Trophoblast cell (in vitro differentiated cells and primary cell): ENCODE measurements at places on chromosomes 2 and 18.

DNA sequence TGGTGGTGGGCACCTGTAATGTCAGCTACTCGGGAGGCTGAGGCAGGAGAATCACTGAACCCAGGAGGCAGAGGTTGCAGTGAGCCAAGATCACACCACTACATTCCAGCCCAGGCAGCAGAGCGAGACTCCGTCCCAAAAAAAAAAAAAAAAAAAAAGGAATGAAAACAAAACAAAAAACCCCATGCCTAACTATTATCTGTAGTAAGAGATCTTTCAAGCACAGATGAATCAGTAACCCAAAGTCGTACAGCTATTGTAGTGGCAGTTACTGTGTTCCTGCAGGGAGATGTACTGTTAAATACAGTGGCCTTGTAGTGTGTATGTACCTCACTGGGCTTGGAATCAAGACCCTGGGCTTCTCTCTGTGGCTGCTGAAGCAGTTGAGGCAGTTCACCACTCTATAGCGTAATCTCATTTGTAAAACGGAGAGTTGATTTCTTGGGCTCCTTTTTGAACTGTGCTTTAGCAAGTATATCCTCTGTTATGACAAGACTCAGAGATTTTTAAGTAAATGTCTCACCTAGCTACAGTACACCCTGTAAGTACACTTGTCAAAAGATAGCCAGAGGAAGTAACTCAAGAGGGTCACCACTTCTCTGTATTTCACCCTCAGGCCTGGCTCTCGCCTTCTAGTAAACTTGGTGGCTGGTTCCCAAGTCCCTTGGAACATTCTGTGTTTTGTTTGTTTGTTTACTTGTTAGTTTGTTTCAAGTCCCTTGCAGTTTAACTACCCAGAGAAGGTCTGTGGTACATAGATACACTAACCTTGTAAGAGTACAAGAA is 109.6 kb upstream of the FOSL2 start:
- DNase-seq, result peak; percentile 38

- DNase-seq, result no peak
These were observed 333.0 kb upstream of the SPRED2 start for GRCh38 chr2:65765376-65765775.

- no peak for DNase-seq
These were observed 8.3 kb downstream of the SULT6B1 start for GRCh38 chr2:37180006-37180639.

GRCh38 chr18:43578706-43579105 is 301.4 kb upstream of the SYT4 start:
- no peak for DNase-seq

DNA sequence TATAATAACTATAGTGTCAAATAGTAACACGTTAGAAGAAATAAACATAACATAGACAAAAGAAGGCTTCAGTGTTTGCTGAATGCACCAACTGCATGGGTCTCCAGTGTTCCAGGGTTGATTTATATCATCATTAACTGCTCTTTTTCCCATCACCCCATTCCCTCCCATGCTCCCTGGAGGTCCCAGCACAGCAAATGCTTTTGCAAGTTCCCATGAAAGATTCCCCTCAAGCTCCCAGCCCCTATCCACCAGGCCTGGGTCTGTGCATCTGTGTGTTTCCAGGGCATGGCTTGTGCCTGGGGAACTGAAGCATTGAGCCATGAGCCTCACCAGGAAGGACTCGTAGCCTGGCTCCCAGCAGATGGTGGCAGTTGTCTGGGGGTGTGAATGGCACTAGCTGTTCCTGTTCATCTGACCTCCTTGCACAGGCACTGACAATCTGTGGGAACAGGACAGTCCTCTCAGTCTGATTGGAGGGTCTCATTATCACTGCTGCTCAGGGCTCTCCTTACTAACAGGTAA is 164.6 kb upstream of the RMP24 start:
- DNase-seq, result no peak

- no peak for DNase-seq
These were observed 113.4 kb downstream of the HDAC4 start for GRCh38 chr2:239287461-239287860.

GRCh38 chr2:70574618-70575017 is 21.0 kb upstream of the TGFA start:
- DNase-seq, result no peak

DNA sequence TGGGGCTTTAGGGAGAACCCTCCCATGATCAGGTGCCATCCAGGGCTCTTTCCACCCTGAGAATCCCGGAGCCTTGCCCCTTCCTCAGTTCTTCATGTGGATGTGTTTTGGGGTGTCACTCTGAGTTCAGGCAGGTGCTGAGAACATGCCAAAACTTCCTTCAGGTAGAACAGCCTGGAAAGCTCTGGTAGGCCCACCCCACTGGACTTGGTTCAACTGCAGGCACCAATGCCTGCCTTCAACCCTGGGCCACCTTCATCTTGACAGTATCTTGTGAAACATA is 85.8 kb downstream of the EPAS1 start:
- DNase-seq, result no peak

DNA sequence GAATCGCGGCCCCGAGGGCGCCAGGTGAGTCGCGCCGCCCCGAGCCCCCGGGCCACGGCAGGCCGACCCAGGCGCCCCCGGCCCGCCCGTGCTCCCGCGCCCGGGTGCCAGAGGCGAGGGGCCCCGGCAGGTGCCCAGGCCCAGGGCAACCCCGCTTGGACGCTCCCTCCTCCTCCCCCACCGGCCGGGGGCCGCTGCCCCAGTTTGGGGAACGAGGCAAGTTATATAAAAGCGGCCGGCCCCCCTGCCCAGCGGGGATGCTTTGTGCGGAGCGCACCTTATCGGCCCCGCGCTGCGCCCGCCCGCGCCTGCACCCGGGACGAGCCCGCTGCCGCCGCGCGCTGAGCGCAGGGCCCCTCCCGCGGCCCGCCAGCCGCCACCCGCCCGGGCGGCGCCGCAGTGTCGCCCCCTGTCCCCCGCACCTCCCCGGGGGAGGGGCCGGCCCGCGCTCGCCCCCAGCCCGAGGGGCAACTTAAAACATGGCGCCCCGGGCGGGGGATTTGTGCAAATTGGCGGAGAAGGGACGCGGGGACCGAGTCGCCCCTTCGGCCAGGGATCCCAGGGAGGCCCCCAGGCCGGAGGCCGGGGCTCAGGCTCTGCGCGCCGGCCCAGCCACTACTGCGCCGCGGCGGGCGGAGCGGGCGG is 639 bp downstream of the EPB41L3 start:
- DNase-seq, result peak; percentile 31

DNA sequence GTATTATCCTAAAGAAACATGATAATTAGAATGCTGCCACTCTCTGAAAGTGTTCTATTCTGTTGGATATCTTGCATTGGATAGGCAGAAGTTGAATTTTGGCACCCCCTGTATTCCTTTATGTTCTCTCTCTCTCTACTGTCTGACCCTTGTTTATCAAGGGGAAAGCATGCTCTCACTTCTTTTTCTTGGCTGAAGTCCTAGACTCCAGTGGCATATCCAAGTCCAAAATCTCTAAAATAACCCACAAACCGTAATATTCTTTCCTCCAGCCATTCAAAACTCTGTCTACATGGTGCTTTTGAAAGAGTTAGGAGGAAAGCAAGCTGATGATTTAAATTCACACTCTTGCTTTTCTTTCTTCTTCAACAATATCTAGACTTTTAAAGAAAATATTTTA is 669.7 kb downstream of the TDRD15 start:
- no peak for DNase-seq

DNA sequence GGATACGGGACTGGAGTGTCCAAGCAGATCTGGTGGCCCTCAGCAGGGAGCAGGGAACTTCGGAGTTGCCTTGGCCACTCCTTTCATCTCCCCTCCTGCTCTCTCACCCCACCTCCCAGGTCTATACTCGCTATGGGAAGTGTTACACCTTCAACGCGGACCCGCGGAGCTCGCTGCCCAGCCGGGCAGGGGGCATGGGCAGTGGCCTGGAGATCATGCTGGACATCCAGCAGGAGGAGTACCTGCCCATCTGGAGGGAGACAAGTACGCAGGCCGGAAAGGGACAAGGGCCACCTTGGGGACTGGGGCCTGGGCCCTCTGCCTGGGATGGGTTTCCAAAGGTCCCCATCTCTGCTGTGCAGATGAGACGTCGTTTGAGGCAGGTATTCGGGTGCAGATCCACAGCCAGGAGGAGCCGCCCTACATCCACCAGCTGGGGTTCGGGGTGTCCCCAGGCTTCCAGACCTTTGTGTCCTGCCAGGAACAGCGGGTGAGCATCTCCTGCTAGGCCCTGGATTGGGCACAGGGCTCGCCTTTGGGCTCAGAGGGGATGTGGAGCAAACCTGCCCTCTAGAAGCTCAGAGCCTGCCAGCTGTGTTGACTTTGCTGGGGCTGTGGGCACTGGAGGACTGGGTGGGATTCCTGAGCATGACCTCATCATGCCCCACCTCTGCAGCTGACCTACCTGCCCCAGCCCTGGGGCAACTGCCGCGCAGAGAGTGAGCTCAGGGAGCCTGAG is 11.8 kb downstream of the CHPF start:
- DNase-seq, result peak; percentile 29

DNA sequence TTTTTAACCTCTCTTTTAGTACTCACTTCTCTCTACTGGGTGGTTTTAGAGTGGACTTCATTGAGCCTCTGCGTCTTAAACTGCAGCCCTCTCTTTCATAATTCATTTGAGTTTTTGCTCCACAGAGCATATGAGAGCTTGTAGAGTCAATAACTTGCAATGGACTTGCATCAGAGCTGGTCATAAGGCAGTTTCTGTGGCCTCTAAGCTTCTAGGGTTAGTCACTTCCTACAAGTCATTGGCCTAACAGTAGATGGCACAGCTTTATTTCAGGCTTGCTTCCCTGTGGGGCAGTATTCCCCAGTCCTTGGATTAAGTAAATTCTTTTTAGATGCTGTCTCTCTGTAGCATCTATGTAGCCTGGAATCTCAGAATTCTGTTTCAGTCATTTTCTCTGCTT is 1435.7 kb downstream of the LRP1B start:
- no peak for DNase-seq

GRCh38 chr18:5627776-5628511 is 84.1 kb upstream of the EPB41L3 start:
- DNase-seq, result no peak

GRCh38 chr2:61520261-61520660 is 17.9 kb downstream of the XPO1 start:
- DNase-seq, result no peak

GRCh38 chr2:9196637-9197036 is 10.0 kb upstream of the ASAP2 start:
- no peak for DNase-seq

DNA sequence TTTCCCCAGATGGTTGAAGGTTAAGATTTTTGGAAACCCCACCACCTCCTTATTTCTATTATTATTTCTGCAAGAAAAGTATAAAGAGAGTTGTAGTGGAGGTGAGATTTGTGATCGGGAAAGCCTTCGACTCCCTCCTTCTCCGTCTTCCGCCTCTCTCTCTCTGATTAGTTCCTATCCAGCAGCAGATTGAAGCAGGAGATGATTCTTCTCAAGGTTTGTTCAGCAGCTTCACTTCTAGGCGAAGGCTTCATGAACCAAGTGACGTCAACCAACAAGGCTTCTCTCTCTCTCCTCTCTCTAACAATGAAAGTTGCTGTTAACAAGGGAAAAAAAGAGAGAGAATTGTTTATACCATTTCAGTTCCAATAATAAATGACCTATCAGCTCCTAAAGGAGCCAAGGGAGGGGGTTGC is at the start of gene BAZ2B:
Gene BAZ2B (minus strand): TSS at position 263 of the 416 bp plus-strand sequence. CDS start 137,829 bp downstream, outside the sequence.
- DNase-seq, result peak; percentile 23

- peak; percentile 56 for DNase-seq
These were observed 61.3 kb downstream of the LONRF2 start for GRCh38 chr2:100260712-100261620.

DNA sequence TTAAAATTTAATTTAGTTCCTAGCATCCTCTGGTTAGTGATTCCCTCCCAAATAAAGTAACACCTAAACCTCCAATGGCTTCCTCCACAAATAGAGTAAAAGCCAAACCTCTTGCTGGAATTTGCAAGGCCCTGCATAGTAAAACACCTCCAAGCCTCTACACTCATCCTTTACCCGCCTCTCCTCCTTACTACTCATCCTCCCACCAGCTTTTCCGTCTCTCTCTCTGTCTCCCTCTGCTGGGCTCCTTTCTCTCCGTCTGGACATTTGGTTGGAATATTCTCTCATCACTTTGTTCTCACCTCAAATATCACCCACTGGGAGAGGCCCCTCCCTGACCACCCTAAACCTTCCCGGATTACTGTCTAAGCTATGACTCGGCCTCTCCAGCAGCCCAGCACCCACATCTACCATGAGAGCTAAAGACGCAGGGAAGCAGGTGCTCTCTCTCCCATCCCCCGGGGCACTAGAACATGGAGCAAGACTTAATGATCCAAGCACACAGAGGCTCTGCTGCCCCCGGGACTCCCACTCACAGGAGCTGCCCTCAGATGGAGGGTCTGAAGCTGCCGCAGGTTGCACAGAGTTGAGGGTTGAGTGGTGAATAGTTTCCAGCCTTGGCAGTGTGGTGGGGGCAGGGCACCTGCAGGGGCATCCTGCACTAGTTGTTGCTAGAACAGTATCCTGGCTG is 167.2 kb downstream of the FBXO15 start:
- no peak for DNase-seq

- no peak for DNase-seq
These were observed 6.2 kb upstream of the REV1 start for GRCh38 chr2:99496021-99496420.

DNA sequence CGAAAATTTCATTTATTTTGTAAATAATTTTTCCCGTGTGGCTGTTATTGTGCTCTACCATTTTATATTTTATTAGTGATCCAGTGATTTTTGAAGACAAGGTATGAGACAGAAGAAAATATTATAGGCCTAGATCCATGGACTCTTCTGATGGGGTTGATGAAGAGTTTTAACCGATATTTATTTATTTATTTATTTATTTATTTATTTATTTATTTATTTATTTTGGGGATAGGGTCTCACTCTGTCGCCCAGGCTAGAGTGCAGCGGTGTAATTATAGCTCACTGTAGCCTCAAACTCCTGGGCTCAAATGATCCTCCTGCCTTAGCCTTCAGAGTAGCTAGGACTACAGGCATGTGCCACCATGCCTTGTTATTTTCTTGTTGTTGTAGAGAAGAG is 33.6 kb upstream of the RMND5A start:
- no peak for DNase-seq

GRCh38 chr2:165535471-165535870 is 66.0 kb downstream of the CSRNP3 start:
- no peak for DNase-seq

DNA sequence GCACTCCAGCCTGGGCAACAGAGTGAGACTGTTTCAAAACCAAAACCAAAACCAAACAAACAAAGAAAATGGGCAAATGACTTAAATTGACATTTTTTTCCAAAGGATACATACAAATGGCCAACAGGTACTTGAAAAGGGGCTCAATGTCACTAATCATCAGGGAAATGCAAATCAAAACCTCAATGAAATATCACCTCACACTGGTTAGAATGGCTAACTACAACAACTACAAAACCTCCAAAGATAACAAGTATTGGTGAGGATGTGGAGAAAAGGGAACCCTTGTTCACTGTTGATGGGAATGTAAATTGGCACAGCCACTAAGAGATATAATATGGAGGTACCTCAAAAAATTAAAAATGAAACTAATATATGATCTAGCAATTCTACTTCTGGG is 213.2 kb upstream of the HS6ST1 start:
- peak; percentile 8 for DNase-seq
